ENCODE measurements at places on chromosomes 11 and 22. TPM values are rescaled to one million over a fixed set of nuclear protein-coding genes. Genes with fewer than 3 reads are reported as not detected.

DNA sequence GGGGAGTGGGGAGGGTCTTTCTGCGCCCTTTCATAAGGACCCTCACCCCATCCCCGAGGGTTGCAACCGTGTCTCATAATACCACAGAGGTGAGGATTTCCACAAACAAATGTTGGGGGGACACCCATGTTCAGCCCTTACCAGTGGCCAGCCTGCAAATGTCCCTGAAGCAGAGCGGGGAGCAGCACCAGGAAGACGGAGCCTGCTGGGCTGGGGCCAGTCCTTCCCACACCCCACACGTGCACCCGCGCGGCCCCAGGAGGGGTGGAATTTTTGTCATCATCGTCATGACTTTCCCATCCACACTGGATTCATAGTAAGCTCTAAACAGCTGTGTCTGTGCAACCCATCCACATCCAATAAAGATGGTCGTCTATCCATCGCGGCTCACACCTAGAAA, 409.8 kb downstream of the BRD1 start:
- DNase-seq: no peak

- no peak for DNase-seq
Measured at GRCh38 chr11:61114913-61115312, 12.6 kb downstream of the CD5 start.

GRCh38 chr11:63869683-63870082, 30.8 kb downstream of the MARK2 start:
- no peak for DNase-seq

Gene P2RY6
- 0.26 TPM for total RNA-seq

DNA sequence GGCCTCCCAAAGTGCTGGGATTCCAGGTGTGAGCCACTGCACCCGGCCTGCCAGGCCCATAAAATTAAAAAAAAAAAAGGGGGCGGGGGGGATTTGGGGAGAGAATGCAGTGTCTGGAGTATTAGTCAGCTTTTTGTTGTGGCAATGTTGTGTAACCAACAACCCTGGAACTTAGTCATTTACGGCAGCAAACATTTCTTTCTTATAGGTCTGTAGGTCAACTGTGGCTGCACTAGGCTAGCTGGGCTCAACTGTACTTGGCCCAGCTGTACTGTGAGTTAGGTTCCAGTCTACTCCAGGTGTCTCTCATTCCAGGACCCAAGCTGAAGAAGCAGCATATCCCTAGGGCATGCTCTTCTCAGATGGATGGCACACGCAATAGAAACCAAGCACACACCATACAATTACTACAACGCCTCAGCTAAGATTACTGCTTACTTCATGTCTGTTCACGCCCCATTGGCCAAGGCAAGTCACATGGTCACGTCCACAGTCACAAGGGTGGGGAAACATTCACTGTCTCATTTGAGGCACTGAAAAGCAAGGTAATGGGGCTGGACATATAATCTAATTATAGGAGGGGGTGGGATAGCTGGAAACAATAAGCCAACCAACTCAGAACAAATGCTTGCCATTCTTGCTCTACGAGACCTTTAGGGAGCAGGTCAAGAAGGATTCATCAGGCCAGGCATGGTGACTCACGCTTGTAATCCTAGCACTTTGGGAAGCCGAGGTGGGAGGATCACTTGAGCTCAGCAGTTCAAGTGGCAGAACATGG, 10.4 kb upstream of the SPINDOC start:
- DNase-seq: peak; percentile 91

GRCh38 chr11:108543316-108543964, 45.3 kb upstream of the POGLUT3 start:
- peak; percentile 22 for DNase-seq

- DNase-seq: no peak
Measured at GRCh38 chr11:76120513-76121101, 85.7 kb downstream of the WNT11 start.

DNA sequence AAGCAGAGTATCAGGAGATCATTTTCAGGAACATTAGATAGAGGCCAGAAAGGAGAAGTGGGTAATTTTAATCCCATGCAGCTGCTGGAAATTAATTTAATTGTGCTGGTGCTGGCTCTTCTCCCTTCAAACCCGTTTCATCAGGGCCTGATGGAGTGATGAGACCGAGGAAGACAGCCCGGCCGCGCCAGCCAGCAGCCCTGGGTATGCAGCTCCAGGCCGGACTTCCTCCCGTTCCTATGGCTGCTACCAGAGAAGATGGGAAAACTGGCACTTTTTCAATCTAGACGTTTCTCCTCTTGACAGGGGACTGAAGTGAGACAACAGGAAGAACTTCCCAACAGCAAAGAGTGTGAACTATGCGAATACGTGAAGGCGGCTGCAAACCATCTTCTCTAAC, 24.6 kb upstream of the ZBTB16 start:
- DNase-seq: no peak

All from bronchial epithelial cell (primary cell).